ENCODE measurements at places on chromosomes 11 and 22. TPM values are rescaled to one million over a fixed set of nuclear protein-coding genes. Genes with fewer than 3 reads are reported as not detected.

Gene FLRT1
- polyA plus RNA-seq, result 0.33 TPM

Gene OR8D1
- polyA plus RNA-seq, result not detected

Gene MS4A6E
- not detected for polyA plus RNA-seq

Gene ANAPC15
- polyA plus RNA-seq, result 45.7 TPM

Gene ZNF70
- polyA plus RNA-seq, result 1.6 TPM

Gene BLID
- polyA plus RNA-seq, result 0.94 TPM

Gene GPHA2
- not detected for polyA plus RNA-seq

All from AG04450 (cell line).